Cortex of kidney (tissue), 1 donor: ENCODE measurements at places on chromosomes 3 and 15.

- DNase-seq, result no peak
These were observed 58.5 kb downstream of the DUT start for GRCh38 chr15:48389691-48390143.

GRCh38 chr15:44033894-44034293 is 161.2 kb downstream of the FRMD5 start:
- DNase-seq, result no peak

DNA sequence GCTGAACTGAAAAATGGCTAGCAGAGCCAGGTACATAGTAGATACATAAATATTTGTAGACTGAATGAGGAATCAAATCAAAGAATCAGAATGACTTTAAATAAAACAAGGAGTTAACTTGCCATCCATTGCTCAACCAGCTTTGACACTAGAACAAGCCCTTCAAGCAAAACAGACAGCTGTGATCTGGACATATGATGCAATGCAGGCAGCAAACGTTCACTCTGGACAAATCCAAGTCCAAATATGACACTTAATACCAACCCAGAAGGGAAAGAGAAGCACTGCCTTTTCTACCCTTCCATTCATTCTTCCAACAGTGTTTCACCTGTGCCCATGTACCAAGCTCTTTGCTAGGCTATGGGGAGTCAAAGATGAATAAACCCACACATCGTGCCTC is 4.5 kb downstream of the THRB start:
- no peak for DNase-seq

DNA sequence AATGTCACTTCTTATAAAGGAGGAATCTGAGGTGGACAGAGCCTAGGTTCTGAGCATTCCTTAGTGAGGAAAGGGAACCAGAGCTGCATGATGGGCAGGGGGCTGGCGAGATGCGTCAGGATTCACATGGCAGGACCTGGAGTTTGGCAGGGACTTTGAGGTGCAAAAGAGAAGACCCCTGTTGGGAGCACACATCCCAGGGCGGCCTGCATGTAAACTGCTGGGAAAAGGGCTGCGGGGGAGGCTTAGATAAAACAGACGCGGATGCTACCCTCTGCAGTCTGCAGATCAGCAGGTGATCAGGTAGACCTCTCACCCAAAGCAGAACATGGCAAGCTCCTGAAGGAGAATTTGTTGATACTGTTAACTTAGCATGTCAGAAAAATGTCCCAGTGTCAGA is 168.4 kb downstream of the VGLL4 start:
- DNase-seq, result no peak

GRCh38 chr15:75666823-75667501 is 19.2 kb downstream of the SNX33 start:
- no peak for DNase-seq

DNA sequence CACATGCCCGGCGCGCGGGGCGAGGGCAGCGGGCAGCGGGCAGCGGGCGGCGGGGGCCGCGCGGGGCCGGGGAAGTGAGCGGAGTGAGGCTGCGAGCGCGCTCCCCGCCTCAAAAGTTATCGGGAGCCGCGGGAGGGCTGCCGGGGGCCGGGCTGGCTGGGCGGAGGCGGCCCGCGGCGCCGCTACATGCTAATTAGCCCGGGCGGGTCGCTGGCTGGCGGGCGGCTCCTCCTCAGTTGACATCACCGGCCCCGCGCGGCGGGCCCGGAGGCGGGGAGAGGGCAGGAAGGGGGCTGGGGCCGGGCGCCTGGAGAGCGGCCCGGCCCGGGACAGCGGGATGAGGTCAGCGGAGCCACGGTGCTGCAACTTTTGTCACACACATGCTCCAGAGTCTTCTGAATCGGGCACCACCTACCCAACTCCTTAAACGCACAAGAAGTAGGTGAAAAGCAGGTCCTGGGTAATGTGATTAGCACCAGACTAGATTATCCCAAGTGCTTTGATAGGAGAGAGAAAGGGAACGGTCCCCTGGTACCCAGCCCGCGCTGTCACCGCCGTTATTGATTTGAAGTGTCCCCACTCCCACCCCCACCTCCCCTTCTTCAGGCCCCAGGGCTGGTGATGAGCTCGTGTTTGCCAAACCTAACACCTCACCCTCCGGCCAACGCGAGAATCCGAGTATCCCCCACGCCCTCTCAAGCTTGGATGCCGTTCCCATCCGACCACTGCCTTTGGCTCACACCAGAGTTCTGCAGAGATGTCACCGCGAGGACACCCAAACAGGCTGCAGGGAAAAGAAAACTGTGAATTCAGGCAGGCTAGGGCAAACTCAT is at the start of gene HEG1:
Gene HEG1, minus strand, starts transcription at position 85 of the 833 bp plus-strand sequence. CDS start 107 bp downstream, outside the sequence.
- DNase-seq, result no peak
